ENCODE measurements at places on chromosomes 1 and 21.

DNA sequence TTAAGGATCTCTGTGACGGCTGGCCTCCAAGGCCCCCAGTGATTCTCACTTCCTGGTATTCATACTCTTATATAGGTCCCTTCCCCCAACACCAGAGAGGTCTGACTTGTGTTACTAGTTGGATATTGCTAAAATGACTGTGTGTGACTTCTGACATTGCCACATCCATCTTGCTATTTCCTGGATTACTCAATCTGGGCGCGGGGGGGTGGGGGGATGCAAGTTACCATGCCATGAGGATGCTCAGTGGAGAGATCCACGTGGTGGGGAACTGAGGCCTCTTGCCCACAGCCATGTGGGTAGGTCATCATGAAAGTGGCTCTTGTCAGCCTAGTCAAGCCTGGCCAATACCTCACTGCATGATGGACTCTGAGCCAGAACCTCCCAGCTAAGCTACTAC lies 117.0 kb downstream of the UBE2U start:
- no peak for DNase-seq

DNA sequence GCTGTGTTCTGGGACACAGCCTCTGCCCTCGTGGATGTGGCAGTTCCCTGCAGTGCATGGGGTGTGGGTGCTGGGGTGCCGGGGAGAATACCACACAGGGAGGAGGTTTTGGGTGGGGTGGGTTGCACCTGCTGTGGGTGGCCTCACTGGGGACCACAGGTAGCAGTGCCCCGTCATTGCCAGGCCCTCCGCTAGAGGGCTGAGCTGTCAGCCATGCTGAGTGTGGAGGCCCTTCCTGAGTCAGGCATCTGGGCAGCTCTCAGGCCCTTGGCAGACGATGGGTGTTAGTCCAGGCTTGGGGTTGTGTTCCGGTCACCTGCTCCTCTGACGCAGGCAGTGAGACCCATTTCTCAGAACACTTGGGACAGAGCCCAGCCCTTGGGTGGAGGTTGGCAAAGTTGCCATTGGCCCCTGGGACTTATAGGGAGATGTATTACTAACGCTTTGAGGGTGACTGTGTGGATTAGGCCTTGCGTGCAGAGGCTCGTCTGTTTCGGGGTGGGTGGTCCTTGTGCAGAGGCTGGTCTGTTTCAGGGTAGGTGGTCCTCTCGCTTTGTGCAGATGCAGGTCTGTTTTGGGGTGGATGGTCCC lies 23.9 kb downstream of the PCNT start:
- no peak for DNase-seq

- DNase-seq = no peak
Measured at GRCh38 chr1:40983286-40983685, 3.8 kb downstream of the CTPS1 start.

DNA sequence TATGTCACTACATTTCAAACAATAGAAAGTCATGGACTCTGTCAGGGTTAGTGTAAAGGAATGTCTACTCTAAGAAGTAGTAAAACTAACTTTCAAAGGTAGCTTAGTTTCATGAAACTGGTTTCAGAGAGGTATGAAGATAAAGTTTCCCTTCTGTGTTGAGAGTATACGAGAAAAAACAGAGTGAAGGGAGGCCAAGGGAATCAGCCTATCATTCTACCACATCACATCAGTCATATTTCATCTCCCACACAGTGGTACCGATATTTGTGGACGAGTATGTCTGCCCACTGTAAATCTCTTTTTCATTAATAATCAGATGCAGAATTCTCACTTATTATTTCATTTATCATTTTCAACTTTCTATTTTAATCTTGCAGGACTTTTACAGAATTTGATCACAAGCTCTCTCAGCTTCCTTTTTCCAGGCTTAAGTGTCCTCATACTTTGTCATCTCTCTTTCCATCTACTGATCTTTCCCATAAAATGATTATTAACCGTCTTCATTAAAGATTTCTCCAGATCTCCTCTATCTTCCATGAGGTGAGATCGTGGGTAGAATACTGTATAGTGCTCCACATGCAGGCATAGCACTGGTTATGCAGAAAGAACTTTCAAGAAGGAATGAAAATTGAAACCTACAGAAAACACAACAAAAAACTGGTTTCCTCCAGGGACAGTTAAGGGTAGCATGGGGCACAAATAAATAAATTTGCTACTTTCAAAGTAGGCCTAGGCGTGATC lies 11.5 kb upstream of the IFI16 start:
- DNase-seq = no peak

DNA sequence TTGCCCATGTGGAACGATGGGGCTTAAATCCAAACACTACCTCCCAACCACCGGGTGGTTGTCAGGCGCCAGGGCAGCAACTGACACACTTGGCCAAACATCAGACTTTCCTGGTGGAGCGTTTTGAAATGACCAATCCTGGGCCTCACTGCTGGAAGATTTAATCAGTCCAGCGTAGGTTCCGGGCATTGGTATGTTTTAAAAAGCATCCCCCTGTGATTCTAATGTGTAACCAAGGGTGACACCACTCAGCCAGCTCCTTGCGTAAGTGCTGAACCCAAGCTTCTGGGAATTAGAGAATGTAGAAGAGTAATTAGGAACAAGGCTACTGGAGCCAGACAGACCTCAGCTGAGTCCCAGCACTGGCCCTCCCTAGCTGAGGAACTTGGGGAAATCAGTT lies 44.8 kb upstream of the KAZN start:
- no peak for DNase-seq

DNA sequence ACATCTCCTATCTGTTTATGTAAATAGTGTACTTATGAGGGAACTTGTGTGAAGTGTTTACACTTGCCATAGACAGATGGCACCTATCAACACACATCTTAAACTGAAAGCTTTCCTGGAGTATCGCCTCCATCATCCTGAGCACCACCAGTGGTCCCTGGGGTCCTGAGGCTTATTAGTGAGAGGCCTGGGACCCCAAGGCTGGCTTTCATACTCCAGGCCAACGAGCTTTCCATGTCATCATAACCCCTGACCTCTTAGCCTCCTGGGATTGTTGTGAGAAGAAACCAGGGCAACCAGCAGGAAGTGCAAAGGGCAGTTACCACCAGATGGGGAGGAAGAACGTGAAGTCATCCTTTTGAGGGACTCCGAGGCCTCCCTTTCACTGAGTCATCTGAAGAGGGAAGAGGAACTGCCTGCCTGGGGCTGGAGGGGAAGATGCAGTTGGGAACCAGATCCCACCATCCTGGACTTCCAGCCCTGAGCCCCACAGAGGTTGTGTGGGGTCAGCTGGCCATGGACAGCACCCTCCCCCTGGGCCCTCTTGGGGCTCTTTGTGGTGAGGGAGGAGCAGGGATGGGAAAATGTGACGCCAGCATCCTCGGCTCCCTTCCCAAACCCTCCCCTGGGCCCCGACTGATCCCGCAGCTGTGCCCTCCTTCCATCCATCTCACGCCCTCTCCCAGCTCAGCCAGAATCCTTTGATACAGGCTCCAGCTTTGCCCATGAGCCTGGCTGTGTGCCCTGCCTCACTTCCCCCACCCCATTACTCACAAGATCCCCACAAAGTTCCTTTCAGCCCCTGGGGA lies 5.8 kb downstream of the INKA2 start:
- no peak for DNase-seq

- DNase-seq = no peak
Measured at GRCh38 chr1:110515041-110515440, 3.9 kb downstream of the KCNA10 start.

DNA sequence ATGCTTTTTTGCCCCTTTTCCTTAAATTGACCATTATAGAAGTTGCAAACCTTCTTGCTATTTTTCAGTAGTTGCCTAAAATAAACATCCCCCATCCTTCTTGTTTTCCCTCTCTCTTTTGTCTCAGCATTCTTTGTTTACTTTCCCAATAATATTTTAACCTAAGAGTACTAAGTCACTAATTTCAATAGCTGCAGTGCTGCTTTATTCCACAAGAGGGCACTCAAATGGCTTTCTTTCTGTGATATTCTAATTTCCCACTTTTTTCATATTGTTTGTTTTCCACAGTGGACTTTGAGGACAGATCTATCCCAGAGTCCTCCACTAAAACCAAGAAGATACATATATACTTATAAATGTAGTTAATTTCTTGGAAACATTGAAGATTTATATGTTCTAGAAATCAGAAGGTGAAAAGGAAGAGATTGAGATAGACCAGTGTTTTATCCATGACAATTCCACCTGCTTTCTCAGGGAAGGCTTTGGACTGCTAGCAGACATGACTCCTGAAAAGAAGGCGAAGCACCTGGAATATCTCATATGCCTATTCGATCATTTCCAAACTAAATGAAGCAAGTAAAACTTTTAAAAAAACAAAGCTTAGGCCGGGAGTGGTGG lies 104.8 kb upstream of the GRIK1 start:
- DNase-seq = no peak

DNA sequence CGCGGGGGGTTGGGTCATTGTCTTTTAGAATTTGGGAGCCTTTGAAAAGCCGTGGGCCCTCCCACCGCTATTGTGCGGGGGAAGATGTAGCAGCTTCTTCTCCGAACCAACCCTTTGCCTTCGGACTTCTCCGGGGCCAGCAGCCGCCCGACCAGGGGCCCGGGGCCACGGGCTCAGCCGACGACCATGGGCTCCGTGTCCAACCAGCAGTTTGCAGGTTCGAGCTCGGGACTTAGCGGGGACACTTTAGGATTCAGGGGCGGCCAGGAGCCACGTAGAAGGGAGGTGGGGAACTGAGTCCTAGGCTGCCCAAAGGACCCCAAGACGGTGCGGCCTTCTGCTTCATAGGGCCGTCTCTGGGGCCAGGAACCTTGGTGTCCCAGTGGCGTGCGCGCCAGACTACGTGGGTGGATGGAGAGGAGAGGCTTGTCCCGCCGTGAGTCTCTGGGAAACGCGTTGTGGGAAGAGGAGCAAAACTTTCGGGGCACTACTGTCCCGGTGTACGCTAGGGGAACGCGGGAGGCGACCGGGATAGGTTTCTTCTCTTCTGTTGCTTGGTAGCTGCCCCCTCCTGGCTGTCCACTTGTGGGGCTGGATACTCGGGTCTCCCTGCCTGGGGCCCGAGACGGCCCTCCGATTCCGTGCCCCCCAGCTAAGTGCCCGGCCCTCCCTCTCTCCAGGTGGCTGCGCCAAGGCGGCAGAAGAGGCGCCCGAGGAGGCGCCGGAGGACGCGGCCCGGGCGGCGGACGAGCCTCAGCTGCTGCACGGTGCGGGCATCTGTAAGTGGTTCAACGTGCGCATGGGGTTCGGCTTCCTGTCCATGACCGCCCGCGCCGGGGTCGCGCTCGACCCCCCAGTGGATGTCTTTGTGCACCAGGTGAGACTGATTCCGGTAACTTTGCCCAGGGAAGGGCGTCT lies at the start of gene LIN28A:
Gene LIN28A, plus strand, starts transcription at position 112 of the 918 bp plus-strand sequence. Its CDS starts 75 bp downstream, at position 187.
- no peak for DNase-seq

- no peak for DNase-seq
Measured at GRCh38 chr21:38920631-38921398, 115.1 kb downstream of the ETS2 start.

DNA sequence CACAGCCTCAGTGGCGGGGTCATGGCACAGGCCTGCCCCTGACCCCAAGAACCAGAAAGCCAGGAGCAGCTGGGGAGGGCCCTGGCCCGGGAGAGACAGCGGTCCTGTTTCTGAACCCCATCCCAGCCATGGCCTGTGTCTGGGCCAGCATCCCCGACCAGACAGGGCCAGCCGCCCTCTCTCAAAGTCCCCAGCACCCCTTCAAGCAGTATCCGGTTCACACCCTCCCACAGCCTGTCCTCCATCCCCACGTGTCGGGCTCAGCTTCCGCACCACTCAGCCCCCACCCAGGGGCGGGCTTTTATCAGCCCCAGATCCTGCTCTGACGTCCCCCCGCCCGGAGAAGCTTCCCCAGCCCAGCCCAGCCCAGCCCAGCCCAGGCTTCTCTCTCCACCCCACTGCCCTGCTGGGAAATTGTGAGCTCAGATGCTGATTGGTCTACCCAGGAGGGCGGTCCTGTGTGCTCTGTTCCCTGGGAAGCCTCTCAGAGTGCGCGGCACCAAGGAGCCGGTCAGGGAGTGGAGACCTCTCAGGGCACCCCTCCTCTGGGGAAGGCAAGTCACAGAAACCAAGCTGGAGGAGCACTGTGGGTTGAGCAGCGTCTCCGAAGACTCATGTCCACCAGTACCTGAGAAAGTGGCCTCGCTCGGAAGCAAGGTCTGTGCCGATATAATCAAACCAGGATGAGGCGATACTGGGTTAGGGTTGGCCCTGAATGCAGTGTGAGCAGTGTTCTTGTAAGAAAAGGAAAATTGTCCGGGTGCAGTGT lies 4.7 kb upstream of the FAAP20 start:
- DNase-seq = peak; percentile 76

DNA sequence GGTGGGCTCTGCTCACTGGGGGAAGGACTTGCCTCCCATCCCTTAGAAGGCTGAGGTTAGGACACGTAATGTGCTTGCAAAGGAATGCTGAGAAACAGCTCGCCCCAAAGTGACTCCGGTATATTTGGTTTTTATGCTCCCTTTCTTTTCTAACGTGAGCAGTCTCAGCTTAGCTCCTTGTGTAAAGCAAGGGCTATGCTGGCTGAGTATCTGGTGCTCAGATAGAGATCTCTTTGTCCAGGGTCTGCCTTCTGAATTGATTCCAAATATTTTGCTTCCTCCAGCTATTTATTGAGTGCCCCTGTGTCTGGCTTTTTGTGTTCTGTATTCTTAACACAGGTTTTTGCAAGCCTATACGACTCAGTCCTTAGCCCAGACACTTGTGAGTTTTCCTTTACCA lies 94.5 kb upstream of the ARTN start:
- DNase-seq = no peak

DNA sequence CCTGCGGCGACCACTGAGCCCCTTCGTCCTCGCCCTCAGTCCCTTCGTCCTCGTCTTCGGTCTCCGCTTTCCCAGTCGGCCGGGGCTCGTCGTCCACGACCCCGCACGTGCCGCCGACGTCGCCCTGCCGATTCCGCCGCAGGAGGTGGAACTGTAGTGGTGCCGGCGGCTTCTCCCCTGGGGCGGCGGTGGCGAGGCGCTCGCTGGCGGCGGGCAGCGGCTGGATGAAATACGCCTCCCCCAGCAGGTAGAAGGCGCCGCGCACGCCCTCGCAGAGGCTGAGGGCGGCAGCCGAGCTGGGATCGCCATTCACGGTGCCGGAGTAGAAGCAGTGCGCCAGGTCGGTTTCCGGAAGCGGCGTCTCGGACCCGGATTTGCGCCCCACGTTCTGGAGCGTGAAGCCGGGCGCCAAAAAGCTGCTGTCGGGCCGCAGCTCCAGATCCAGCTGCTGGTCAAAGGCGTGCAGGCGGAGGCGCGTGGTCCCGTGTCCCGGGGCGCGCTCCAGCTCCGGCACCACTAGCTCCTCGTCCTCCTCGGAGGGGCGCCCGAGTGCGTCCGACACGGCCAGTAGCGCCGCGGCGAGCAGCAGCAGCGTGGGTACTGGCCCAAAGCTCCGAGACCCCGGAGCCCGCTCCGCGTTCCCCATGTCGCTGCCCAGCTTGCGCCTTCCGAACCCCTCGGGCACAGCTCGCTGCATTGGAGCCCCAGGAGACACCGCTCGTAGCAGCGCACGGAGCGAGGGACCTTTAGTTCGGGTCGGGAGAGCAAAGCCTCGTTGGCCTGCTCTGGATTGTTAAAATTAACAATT lies 747 bp downstream of the ADAMTS1 start:
- DNase-seq = no peak

DNA sequence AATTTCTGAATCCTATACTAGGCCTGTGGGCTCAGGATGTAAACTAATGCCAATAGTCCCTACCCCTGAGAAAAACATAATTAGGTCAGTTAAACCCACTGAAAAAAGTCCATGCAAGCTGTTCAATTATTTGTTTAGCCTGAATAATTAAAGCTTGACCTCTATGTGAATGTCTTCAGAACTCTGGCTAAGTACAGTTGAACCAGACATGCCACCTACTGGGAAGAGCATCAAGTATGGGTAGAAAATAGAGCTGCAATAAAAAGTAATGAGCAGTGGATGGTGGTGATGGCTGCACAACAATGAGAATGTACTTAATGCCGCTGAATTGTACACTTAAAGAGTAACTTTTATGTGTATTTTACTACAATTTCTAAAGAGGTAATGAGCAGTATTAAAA lies 23.6 kb upstream of the SLC19A2 start:
- no peak for DNase-seq
